ENCODE measurements at places on chromosomes 12 and 14.

GRCh38 chr12:49187184-49187583, 1.7 kb downstream of the TUBA1A start:
- peak; percentile 19 for DNase-seq

DNA sequence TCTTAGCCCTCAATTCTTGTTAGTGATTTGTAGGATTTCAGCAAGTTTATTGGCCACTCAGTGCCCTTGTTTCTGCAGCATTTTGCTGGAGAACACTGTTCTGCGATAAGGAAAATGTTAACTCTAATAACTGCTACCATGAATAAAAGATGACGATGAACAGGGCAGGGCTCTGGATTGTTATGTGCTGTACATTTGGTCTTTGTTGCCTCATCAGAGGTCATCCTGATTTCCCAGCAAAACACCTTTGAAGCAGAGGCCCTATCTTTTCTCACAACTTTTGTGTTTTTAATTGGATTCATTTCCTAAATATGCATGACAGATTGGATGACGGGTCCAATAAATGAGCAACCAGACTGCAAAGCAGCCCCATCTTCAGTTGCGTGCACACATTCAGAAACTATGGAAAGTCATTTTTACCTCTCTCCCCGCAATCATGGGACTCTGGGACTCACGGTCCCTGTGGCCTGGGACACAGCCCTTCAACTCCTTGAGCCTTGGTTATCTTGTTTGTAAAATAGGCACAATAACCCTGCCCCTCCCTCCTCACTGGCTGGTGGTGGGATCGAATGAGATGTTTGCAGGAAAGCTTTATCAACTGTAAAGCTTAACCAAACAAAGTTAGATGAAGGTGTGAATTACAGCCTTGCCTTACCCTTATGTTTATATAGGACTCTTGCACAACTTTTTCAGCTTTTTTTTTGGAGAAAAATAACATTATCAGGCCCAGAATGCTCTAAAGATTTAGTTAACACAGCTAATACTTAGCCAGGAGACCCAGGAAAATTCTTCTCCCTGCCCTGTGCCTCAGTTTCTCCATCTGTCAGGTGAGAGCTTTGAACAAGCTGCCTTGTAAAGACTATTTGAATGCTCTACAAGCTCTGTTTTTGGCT, 45.4 kb downstream of the RPH3A start:
- no peak for DNase-seq

GRCh38 chr14:24879661-24880386, 170.1 kb downstream of the STXBP6 start:
- no peak for DNase-seq

DNA sequence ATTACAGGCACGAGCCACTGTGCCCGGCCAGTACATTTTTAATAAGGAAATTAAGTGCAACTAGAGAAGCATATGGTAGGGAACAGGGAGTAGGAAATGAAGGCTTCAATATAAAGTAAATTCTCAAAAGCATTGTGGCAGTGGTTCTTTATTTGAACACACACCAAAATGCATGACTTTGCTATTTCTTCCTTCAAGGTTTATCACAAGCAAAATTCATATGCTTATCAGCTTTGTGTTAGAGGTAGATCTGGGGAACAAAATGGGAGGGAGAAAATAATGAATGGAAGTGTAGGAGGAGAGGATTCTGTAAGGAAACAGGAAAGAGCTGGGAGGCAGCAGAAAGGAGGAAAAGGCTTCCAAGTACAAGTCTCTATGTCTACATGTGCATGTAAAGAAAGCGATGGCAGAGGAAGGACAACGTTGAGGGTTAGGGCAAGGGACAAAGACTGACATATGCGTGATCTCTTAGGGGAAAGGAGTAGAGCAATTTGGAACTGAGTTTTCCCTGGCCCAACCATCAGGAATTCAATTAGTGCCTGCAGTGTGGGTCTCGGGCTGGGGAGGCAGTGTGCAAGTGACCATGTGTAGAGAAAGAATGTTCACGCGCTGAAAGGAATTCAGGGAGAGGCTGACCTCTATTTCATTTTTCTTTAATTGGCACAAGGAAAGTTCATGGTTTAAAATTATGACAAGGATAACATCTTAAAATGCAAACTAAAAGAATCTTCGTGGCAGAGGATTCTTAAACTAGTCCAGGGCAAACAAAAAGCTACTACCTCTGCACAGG, 22.9 kb upstream of the RASSF8 start:
- DNase-seq = no peak

GRCh38 chr12:108309674-108310312, 29.3 kb downstream of the CMKLR1 start:
- no peak for DNase-seq

- no peak for DNase-seq
Observed at GRCh38 chr12:100643246-100643645, 69.8 kb downstream of the GAS2L3 start.

- DNase-seq = peak; percentile 30
Observed at GRCh38 chr12:132478845-132479244, 11.1 kb upstream of the FBRSL1 start.

- DNase-seq = peak; percentile 24
Observed at GRCh38 chr12:100672075-100672592, 98.7 kb downstream of the GAS2L3 start.

- no peak for DNase-seq
Observed at GRCh38 chr12:55719371-55719770, 822 bp upstream of the RDH5 start.

GRCh38 chr12:66065641-66066136, 64.9 kb downstream of the LLPH start:
- DNase-seq = no peak

All from HT1080 (cell line).